ENCODE measurements at places on chromosomes 16 and 17.

- DNase-seq = no peak
Observed at GRCh38 chr16:89565506-89566372, 5.3 kb downstream of the RPL13 start.

GRCh38 chr17:49869038-49869374 lies 21.1 kb upstream of the TAC4 start:
- no peak for DNase-seq

- no peak for DNase-seq
Observed at GRCh38 chr16:51474414-51475091, 323.5 kb upstream of the SALL1 start.

- DNase-seq = peak; percentile 2
Observed at GRCh38 chr17:12256380-12256995, 235.8 kb downstream of the MAP2K4 start.

- DNase-seq = no peak
Observed at GRCh38 chr17:48389903-48390302, 40.1 kb downstream of the SKAP1 start.

DNA sequence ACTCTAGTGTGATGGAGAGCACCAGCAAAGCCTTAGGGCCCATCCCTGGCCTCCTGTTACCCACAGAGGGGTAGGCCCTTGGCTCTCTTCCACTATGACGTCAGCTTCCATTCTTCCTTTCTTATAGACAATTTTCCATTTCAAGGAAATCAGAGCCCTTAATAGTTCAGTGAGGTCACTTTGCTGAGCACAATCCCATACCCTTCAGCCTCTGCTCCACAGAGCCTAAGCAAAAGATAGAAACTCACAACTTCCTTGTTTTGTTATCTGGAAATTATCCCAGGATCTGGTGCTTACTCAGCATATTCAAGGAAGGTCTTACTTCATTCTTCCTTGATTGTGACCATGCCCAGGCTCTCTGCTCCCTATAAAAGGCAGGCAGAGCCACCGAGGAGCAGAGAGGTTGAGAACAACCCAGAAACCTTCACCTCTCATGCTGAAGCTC lies at the start of gene CCL8:
CCL8 (plus strand) TSS at position 397 of the 445 bp plus-strand sequence. CDS start 67 bp downstream, outside the sequence.
- DNase-seq = no peak

DNA sequence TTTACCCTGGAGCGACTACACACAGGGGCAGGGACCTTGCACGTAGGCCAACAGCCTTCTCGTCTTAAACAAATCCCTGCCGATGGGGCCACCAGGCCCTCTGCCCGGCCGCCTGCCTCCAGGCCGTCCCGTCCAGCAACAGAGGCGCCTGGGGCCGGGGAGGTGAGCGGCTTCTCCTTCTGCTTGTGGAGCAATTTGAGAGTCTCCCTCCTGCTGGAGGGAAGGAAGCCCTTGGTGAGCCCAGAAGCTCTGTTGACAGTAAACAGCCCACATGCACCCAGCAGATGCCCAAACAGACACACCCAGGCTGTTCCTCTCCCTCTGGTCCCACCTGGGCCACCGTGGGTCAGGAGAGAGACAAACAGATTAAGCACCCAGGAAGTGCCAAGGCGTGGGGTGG lies 8.1 kb downstream of the SLC43A2 start:
- DNase-seq = no peak
